Activated CD4-positive, alpha-beta T cell treated with anti-CD3 and anti-CD28 coated beads for 48 hours (primary cell): ENCODE measurements at places on chromosomes 1 and 21.

DNA sequence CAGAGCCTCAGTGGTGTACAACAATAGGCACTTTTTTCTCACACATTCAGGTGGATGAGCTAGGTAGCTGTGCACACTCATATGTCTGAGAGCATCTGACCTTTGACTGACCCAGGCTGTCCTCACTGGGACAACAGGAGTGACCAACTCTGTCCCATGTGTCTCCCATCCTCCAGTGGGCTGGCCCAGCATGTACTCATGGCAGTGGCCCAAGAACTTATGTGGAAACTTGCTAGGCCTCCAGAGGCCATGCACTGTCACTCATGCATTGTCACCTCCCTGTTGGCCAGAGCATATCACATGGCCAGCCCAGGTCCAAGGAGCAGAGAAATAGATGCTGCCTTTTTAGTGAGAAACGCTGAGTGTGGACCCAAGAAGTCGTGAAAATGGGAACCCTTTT, 158.8 kb downstream of the IGSF21 start:
- DNase-seq, result no peak

DNA sequence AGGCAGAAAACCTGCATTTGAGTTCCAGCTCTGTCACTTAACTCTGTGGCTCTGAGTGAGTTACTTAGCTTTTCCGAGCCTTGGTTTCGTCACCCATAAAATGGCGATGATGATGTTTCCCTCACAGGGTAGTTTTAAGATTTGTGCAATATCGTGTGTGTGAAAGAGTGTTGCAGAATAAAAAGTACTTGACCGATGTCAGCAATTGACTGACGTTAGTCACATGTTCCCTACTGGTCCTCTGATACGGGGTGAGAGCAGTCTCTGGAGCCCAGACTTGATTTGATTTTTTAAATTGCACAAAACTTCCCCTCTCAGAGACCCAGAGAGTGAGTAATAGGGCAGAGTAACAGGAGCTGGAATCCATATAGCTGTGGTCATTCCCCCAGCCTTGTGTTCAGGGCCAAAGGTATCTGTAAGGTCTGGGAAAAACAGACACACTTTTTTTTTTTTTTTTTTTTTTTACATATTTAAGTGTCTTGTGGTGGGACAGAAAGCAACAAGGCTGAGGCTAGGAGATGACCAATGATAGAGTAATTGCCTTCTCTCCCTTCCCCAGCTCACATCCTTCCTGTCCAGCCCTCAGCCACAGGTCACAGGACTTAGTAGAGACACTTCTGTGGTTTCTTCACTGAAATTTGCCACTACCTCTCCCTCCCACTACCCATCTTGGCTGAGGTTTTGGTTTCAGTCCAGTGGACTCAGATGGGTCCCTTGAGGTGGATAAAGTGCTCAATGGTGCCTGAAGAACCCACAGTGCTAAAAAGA, 2.0 kb downstream of the FCER1G start:
- DNase-seq, result no peak

DNA sequence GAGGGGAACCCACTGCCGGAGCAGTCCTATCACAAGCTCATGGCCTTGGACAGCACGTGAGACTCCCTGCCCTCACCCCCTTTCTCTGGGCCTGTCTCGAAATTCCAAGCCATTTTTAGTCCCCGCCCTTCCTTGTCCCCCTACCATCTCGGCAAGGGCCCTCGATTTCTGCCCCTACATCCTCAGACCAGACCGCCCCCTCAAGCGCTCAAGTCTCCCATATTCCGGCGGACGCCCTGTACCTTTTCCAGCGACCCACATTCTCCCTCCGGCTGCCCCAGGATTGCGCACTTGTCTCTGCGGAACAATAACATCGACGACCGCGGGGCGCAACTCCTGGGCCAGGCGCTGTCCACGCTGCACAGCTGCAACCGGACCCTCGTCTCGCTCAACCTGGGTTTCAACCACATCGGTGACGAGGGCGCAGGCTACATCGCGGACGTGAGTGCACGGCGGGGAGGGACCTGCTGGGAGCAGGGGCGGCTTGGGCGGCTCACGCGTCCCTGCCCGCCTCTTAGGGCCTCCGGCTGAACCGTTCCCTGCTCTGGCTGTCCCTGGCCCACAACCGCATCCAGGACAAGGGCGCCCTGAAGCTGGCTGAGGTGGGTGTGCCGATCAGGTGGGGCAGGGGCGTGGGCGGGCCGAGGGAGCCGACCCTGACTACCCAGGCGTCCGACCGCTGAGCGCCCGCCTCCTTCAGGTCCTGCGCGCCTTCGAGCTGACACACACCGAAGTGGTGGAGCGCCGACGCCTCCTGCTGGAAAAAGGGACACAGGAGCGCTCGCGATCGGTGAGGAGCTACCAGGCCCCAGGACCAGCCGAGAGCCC, 7.0 kb downstream of the LRRC71 start:
- peak; percentile 85 for DNase-seq

- no peak for DNase-seq
These were observed 242.4 kb upstream of the TMEM51 start for GRCh38 chr1:14910984-14911721.

DNA sequence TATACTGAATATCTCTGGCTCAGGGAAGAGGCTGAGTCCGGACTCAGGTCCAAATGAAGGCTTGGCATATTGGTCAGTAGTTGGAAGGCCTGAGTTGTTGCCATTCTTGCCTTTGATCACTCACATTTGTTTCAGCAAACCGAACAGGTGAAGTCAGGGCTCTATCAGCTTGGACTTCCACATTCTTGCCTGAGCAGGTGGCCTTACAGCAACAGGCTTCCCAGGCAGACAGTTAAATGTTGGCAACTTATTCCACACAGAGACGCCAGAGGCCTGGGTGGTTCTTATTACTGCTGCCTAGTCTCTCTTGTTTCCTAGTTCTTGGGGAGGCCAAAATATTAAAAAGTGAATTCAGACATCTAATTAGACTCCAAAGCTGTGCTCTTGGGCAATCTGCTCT, 36.6 kb downstream of the XCL2 start:
- DNase-seq, result no peak

GRCh38 chr1:119010201-119010600, 22.1 kb upstream of the TBX15 start:
- DNase-seq, result no peak

GRCh38 chr1:47407481-47407880, 8.6 kb upstream of the FOXE3 start:
- no peak for DNase-seq

DNA sequence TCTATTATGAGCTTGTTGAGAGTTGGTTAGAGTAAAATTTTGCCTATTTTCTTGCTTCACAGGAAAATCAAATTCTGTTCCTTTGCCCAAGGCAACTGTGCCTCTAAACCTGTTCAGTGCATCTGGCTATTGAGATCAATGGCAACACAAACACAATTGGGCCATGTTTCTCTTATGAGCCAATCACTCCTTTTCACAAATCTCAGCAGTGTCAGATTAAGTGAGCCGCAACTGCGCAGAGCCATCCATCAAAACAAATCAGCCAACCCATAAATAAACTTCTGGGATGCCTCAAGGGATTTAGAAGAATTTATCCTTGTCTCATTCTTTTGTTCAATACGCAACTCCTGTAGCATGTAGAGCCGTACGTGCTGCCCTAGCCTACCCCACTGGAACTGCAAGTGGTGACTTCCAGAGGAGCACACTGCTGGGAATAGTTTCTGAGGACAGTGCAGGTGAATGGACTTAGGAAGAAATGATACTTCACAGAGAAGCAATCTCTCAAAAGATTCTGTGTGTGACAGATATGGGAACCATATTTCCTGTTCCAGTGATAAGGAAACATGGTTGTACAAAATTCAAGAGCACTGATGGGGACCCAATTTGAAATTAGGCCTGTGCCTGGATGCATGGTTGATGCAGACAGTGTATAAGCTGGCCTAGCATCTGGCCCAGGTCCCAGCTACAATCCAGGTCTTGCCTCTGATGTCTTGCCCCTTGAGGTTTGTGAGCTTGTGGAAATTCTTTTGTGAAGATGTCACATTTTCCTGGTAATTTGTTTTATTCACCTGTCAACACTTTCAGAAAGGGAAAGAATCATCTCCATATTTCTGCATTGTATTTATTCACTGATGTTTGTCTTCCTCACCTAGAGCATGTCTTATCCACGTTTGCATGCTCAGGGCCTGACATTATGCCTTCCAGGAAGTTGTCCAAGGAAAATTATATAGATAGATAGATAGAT, 166.2 kb downstream of the URB2 start:
- DNase-seq, result no peak

DNA sequence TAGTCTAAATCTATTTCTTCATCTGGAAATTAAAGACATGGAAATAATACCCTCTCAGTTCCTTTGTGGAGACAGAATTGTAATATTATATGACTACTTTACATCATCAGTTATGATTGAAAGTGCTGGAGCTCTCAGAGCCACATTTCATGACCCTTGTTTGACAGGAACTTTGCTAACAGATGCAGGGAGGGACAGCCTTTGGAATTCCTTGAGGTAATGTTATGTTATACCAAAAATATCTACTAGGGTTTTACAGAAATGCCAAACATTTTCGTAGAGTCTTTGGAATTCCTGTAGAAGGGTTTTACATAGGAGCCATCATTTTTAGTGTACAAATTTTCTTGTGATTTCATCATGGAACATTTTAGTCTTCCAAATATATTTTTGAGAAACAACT, 57.4 kb upstream of the ADAMTS5 start:
- no peak for DNase-seq

GRCh38 chr21:22703521-22703920, 1705.3 kb downstream of the NCAM2 start:
- no peak for DNase-seq

- DNase-seq, result no peak
These were observed 432.8 kb upstream of the CHRM3 start for GRCh38 chr1:238953448-238954010.

DNA sequence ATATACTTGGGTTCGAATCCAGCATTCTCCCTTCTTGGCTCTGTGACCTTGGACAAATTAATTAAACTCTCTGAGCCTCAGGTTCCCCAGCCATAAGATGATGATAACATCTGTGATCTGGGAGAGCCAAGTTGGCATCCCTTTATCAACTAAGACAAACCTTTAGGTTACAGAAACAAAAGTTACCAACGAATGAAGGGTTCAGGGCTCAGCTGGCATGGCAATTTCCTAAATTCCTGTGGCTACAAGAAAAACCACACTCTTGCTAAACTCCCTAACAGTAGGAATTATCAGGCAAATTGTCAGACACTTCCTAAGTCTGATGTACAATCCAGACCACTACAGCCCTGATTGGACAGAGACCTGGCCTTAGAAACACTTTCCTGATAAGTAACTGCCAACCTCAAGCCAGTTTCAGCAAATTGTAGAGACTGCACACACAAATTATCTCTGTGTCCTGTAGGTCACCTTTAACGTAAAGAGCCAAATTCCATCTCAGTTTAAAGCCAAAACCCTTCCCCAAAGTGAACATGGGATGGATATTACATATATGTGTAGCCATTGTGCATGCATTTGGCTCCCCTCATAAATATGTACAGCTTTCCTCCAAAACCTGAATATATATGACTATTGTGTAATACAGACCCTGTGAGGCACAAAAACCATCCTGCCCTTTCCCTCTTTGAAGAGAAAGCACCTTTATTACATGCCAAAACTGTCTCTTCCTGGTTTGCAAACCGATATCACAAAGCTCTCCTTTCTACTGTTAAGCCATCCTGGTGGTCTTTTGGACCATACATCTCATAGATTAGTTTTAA, 39.5 kb upstream of the EDARADD start:
- DNase-seq, result no peak

DNA sequence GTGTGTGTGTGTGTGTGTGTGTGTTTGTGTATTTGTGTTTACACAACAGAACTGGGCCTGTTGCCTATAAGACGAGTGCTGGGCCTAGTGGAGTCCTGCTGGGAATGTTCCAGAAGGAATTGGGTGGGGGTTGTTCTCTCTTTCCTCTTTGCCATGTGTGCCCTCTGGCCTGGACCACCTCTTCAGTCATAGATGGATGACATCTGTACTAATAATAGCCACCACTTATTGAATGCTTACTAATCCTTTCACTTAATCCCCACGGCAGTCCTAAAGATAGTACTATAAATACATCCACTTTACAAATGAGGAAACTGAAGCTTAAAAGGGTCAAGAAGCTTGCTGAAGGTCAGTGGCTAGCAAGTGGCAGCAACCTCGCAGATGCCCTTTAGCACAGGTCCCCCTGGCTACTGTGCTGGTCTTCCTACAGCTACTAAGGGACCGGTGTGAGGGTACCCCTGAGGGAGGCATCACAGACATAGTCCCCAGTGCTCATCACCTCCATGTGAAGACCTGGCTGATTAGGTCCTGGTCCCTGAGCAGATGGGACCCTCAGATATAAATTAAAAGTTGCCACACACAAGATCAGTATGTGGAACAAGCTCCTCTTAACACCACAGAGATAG, 55.2 kb upstream of the KIF1B start:
- DNase-seq, result no peak
